ENCODE measurements at places on chromosomes 6 and 20.

DNA sequence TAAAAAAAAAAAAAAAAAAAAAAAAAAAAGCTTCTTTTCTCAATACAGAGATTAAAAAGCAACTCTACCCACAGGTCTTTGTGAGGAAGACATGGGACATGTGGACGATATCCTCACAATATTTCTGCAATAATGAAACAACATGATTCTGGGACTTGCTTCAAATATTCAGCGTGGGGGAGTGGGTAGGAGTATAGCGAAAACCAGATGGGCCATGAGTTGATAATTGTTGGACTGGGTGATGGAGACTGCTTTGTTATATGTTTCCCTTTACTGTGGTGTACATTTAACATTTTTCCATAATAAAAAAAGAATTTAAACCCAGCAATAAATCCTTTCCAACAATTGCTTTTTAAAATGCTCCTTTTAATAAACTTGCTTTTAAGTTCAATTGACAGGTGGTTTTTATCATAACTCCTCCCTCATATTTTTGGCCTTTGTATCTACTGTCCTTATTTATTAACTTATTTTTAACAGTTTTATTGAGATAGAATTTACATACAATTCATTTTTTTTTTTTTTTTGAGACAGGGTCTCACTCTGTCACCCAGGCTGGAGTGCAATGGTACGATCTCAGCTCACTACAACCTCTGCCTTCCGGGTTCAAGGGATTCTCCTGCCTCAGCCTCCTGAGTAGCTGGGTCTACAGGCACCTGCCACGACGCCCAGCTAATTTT, 40.4 kb upstream of the ARFGEF2 start:
- no peak for DNase-seq

- DNase-seq, result no peak
These were observed 113.3 kb upstream of the FRMD1 start for GRCh38 chr6:168192195-168192900.

GRCh38 chr20:41201760-41202159, 64.4 kb downstream of the PLCG1 start:
- no peak for DNase-seq

DNA sequence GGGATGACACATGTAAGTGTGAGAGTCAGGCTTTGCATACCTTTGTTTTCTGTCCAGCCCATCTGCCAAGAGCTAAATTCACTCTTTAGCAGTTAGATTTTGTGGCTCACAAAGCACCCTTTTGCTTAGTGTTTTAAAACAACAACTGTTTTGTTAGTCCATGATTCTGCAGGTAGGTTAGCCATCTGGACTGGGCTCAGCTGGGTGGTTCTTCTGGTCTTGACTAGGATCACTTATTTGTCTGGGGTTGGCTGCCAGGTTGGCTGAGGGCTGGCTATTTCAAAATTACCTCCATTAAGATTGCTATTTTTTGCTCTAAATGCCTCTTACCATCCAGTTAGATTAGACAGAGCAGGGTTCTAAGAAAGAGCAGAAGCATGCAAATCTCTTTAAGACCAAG, 489.3 kb downstream of the BTBD3 start:
- no peak for DNase-seq
